ENCODE measurements at places on chromosomes 2 and 18. TPM values are rescaled to one million over a fixed set of nuclear protein-coding genes. Genes with fewer than 3 reads are reported as not detected.
A peak's percentile ranks its signal among the peaks of the same experiment; 100 is the strongest.

DNA sequence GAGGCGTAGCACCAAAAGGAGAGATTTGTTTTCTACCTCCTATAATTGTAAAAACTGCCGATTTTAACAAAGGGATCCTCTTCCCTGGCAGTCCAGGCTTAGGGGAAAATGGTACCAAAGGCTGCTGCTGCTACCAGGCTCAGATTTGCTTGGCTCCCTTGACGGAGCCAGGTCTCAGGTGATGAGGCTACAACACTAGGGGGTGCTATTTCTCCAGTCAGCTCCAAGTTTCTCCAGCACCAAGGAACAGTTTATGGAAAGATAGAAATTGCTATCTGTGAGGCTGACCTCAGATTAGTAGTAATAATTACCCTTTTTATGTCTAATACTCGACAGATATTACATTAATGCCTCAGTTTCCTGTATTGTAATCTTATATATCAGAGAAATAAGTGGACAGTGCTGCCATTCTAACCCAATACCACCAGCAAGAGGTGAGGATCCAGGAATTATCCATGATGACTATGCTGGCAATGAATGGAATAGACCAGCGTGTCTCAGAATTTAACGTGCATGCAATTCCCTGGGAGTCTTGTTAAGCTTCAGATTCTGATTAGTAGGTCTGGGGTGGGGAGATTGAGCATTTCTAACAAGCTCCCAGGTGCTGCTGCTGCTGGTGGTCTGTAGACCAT is 111.3 kb downstream of the ESCO1 start:
- no peak for DNase-seq

GRCh38 chr2:58067001-58067400 is 20.4 kb downstream of the VRK2 start:
- no peak for DNase-seq

EPB41L3 gene
- 103 TPM for total RNA-seq

GRCh38 chr2:223090039-223090438 is 38.0 kb downstream of the KCNE4 start:
- DNase-seq: no peak

DOCK10 gene
- total RNA-seq: 148 TPM

SPDYA gene
- total RNA-seq: 2.4 TPM

- no peak for DNase-seq
Observed at GRCh38 chr2:121133551-121134319, 151.3 kb downstream of the TFCP2L1 start.

DNA sequence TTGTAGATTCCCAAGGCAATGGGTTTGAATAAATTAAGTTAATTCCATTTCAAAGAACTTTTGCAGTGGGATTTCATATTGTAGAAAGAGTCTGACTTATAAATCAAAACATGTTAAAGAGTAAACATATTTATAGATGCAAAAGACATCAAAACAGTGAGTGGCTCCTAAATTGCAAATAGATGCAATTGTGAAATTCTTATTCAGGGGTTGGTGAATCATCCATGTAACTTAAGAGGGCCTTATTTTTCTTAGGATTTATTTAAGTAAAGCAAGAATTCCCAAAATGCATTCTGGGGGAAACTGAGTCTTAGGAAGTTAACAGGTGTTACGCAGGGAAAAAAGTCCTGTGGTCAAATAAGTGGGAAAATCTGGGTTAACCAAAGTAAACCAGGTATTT is 11.3 kb downstream of the TANC1 start:
- DNase-seq: no peak

GRCh38 chr2:3930246-3930645 is 226.9 kb downstream of the DCDC2C start:
- no peak for DNase-seq

D2HGDH gene
- total RNA-seq: 51.5 TPM

DNA sequence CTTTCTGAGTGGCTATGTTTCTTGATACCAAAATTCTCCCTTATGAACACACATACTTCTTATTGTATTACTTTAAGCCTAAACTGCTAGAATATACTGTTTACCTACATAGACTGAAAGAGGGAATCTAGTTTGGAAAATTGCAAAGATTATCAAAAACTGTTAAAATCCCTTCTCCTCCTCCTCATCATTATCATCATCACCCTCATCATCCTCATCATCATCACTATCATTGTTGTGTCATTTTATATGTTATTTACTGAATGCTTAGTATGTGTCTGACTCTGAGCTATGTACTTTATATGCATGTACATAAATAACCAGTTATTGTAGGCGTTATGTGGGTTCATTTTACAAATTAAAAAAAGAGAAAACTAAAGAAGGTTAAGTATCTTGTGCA is 19.6 kb upstream of the LRP1B start:
- DNase-seq: no peak

GRCh38 chr2:208638059-208638458 is 231.5 kb downstream of the PTH2R start:
- DNase-seq: no peak

DNA sequence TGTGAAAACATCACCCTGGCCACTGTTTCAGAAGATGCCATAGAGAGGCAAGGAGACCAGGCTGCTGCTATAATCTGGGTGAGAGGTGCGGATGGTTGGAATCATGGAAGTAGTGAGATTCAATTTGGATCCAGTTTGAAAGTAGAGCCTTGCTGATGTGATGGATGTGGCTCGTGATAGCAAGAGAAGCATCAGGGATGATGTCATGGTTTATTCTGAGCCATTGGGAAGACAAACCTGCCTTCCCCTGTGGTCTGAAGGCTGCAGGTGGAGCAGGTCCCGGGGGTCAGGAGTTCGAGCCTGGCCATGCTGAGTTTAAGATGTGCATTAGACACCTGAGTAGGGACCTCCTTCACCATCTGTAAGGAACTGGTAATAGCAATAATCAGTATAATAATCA is 49.6 kb upstream of the CHMP1B start:
- no peak for DNase-seq

- no peak for DNase-seq
Observed at GRCh38 chr2:172725284-172725683, 10.4 kb upstream of the RAPGEF4 start.

DNA sequence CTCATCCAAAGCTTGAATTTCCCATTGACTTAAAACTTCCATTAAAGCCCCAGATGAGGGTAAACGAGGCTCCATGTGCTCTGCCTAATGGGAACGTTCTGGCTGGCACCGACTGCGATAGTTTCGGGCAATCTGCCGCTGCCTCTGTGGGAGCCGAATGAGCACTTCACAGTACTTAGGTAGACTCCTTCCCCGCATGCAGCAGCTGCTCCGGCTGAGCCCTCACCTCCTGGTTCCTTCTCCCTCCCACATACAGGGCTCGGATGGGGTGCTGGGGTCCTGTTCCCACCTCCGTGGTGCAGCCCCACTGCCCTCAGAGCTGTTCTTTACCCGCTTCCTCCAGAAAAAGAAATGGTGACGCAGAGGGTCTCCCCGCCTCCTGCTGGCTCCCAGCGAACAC is 476.5 kb upstream of the SALL3 start:
- DNase-seq: no peak

- DNase-seq: no peak
Observed at GRCh38 chr2:43196768-43197587, 29.4 kb downstream of the ZFP36L2 start.

POTEI gene
- not detected for total RNA-seq

MC4R gene
- total RNA-seq: 0.35 TPM

STARD6 gene
- not detected for total RNA-seq

GRCh38 chr2:230128623-230129342 is 60.1 kb upstream of the SLC16A14 start:
- no peak for DNase-seq

- no peak for DNase-seq
Observed at GRCh38 chr2:86570059-86570458, 6.8 kb upstream of the CHMP3 start.

DNA sequence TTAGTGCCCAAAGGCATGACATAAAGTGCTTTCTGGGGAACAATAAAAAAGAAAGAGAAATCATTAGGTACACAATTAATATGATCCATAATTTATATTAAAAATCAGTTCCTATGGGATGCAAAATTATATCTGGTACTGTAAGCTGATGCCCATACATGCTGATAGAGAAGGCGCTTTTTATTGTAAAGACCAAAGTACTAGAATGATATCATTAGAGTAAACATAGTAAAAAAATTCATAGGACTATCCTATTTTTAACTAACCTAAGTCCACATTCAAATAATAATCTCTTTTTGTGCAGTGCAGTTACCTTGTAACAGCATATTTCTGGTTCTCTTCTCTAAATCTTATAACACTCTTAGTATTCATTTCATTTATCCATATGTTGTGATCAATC is 252.2 kb downstream of the ASXL3 start:
- DNase-seq: no peak

- no peak for DNase-seq
Observed at GRCh38 chr2:186636800-186637496, 47.1 kb downstream of the ITGAV start.

DNA sequence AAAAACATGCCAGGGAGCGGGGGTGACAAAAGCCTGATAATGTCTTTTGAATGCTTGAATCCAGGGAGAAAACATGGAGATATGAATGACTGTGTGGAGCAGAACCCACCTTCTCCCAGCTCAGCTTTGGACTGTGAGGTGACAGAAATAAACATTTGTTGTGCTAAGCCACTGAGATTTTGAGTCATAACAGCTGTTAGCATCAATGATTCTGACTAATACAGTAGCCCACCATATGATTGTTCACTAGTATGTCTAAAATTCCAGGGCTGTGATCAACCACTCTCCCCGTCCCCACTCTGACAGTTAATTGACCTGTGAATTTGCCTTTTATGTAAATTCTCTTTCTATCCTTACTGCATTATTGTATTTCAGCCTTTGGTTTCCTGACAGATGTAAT is 69.1 kb downstream of the PDK1 start:
- DNase-seq: no peak

SH3RF3 gene
- total RNA-seq: 7.1 TPM

ATP8B1 gene
- 13.8 TPM for total RNA-seq

- DNase-seq: no peak
Observed at GRCh38 chr2:195319112-195319460, 337.9 kb upstream of the SLC39A10 start.

GRCh38 chr18:34729264-34729663 is 19.2 kb downstream of the DTNA start:
- DNase-seq: no peak

LIPG gene
- 0.58 TPM for total RNA-seq

EML6 gene
- total RNA-seq: 18.2 TPM

TRIP12 gene
- total RNA-seq: 263 TPM

GRCh38 chr2:40281021-40281940 is 170.6 kb downstream of the SLC8A1 start:
- DNase-seq: no peak

GRCh38 chr2:220001751-220002150 is 374.3 kb downstream of the SLC4A3 start:
- DNase-seq: no peak

GRCh38 chr2:239299218-239299939 is 101.4 kb downstream of the HDAC4 start:
- DNase-seq: peak; percentile 72

DNA sequence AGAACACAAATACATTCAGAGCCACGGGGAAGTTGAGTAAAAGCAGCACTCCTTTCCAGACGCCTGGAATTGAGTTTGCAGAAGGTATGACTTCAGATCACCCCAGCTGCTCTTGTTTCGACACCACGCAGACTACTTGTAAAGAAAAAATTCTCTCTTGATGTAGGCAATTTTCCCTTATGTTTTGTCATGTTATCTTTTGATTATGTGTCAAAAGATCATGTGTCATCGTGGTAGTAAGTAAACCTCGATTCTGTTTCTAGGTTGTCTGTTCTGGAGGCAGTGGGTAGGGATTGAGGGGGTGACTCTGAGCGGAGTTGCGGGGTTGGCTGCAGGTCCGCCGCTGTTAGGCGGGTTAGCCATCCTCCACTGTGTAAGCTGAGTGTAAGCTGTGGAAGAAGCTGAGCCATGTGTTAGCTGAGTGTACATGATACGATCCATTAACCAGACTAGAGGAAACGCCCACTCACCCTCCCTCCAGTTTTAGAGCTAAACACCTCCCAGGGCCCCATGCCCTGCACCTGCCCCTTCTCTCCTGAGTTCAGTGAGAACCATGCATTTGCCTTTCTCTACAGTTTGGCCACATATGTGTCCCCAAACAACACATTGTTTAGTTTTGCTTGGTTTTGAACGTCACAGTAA is 181.8 kb downstream of the SNTG2 start:
- DNase-seq: no peak

FSHR gene
- not detected for total RNA-seq

DNA sequence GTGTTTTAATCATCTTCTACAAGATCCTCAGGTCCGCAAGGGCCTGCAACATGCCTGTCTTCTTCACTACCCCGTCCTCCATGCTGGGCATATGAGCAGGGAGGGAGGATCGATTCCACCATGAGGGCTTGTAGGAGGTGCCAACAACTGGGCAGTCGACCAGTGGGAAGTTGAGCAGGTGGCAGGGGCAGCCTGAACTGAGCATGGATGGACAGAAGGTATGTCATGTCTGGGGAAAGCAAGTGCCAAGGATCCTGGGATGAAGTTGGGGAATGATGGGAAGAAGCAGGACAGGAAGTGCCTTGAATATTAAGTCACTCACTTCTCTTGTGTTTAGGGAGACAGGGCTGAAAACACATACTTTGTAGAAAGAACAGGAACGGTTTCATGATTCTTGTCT is 44.7 kb downstream of the CTIF start:
- no peak for DNase-seq

- no peak for DNase-seq
Observed at GRCh38 chr2:48356701-48357325, 173.1 kb upstream of the STON1 start.

Measured in spleen (tissue), 13 donors.